Posterior cingulate gyrus (tissue), 11 donors: ENCODE measurements at places on chromosomes 7 and 10.

DNA sequence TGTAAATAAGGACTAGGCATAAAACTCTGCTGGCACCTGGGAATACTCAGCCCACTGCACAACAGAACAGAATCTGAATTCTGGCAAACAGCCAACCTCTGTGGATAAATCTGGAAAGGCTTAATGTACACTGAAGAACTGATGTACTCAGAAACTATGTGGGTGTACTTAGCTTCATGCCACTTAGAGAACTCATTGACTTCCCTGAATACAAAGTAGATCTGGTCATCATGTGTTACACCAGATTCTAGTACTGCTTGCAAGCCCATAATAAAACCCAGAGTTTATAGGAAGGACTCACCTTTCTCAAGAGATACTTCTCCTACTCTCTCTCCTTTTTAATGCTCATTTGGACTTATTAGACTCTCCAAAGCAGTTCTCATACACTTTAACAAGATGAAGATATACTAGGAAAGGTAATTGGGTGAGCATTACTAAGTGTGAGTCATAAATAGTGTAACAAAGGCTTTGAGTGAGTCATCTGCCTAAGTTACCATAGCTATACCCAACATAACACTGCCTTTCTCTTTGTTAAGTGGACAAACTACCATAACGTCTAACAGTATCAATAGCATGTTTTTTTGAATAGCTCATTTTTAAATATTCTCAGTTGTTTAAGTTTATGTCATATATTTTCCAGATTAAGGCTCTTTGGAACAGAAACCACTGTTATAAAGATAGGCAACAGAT is 309.1 kb downstream of the MDFIC start:
- DNase-seq = no peak

- DNase-seq = no peak
Observed at GRCh38 chr10:123492016-123492415, 174.1 kb upstream of the GPR26 start.

DNA sequence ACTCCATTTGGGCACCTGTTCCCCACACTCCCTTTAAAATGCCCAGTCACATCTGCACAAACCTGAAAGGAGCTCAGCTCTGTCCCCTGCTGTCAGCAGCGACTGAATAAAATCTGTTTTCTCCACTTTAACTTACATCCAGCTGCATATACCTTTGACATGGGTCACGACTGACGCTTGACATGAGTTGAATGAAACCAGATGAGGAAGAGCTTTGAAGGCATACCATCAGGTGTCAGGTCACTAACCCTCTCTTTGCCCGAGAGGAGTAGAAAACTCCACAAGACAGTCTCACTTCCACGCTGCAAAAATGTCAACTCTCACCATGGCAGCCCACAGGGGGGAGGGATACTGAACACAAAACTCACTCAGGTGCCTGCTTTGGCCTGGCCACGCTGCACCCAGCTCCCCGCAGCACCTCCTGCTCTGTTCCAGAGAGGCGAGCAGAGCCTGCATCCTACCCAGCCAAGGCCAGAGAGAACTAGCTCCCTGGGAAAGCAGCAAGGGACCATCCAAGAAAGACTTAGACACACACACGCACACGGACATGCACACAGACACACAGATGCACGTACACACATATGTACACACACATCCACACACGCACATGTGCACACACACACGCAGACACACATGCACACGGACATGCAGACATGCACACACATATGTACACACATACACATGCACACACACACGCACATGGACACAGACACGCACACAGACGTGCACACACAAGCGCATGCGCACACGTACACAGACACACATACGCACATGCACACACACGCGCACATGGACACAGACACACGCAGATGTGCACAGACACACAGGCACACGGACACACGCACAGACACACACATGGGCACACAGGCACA is 191.0 kb downstream of the MAD1L1 start:
- peak; percentile 49 for DNase-seq

DNA sequence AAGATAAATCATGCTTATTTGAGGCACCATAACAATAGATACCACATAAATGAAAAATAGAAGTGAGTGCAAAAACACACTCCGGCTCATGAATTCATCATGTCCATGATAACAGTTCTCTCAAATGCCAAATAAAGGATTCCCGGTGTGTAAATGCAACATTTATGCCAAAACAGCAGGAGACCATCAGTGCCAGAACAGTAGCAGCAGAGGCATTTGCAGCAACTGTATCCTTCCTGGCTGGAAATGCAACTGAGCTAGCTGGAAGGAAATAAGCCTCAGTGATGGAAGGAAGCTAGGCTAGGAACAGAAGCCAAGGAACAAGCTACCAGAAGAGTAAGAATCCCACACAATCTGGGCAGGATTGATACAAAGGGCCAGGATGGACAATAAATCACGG is 79.9 kb upstream of the THSD7A start:
- DNase-seq = no peak

DNA sequence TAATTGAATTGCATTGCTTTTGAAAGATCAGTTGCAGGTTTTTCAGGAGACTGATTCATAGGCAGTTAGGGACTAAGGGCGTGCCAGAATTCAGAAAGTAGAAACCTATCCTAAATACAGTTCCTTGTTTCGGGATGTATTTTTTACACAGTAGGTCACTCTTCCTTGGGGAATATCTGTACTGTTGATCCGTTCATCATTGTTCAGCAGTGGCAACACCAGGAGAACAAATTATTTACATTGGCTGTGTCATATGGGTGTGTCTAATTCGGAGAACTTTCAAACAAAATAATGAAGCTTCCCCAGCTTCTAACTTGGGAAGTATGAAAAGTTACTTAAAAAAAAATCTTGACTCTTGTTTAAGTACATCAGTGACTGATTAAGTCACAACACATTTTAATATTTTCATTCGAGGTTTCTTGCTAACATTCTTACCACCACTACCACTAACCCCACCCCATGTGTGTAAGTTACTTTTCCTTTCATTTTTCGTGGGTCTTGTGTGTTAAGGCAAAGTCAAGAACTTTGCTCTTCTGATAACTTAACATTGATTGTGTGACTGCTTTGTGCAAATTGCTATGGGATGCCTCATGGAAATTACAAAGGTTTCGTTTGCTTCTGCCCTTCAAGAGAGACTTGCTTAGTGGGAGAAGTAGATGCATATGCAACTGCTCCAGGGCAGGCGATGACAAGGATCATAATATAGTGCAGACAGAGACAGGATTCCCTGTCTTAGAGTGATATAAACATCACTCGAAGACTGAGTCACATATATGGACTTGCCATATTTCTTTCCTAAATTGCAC is 43.8 kb upstream of the RPA3 start:
- no peak for DNase-seq
